ENCODE measurements at places on chromosomes 12 and 14. TPM values are rescaled to one million over a fixed set of nuclear protein-coding genes. Genes with fewer than 3 reads are reported as not detected.

DNA sequence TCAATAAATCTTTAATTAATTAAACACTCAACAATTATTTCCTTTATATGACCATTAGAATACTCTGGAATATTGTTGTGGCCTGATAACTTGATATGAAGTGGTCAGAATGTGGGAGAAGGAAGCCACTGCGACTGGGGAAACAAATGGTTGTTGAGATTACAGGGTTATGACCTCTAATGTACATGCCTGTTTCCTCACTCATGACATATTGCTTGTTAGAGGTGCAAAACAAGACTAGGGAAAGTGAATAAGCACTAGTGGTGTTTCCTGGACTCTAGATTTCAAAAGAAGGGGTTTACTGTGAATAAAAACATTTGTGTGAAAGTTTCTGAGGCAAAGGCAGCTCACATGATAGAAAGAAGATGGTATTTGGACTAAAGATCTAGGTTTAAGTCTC lies 53.3 kb downstream of the STAB2 start:
- H3K27ac ChIP-seq, result no peak overlapping the region
- no peak for DNase-seq
- no peaks in the 10 kb centered on the region for H3K4me1 ChIP-seq
- H3K36me3 ChIP-seq, result no peaks in the 10 kb centered on the region
- H3K27me3 ChIP-seq, result no peaks in the 10 kb centered on the region

The CFAP73 gene
- 3.2 TPM for total RNA-seq

The RAD9B gene
- 3.8 TPM for total RNA-seq

GRCh38 chr14:79278798-79279644 lies 932.3 kb downstream of the DIO2 start:
- peaks cover 2% of the 10 kb centered on the region for H3K4me1 ChIP-seq
- peak overlapping the region; percentile 46 for H3K4me3 ChIP-seq
- H3K36me3 ChIP-seq, result no peaks in the 10 kb centered on the region
- H3K27me3 ChIP-seq, result no peaks in the 10 kb centered on the region

The RFX4 gene
- not detected for total RNA-seq

DNA sequence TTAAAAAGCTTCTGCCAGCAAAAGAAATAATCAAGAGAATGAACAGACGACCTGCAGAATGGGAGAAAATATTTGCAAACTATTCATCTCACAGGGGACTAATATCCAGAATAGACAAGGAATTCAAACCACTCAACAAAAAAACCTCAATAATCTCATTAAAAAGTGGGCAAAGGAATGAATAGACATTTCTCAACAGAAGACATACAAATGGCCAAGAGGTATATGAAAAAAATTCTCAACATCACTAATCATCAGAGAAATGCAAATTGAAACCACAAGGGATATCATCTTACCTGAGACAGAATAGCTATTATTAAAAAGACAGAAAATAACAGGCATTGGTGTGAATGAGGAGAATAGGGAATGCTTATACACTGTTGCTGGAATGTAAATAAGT lies 270.0 kb downstream of the DACT1 start:
- no peak overlapping the region for H3K4me3 ChIP-seq
- no peak for DNase-seq
- no peaks in the 10 kb centered on the region for H3K4me1 ChIP-seq
- no peaks in the 10 kb centered on the region for H3K36me3 ChIP-seq
- H3K27me3 ChIP-seq, result no peaks in the 10 kb centered on the region

DNA sequence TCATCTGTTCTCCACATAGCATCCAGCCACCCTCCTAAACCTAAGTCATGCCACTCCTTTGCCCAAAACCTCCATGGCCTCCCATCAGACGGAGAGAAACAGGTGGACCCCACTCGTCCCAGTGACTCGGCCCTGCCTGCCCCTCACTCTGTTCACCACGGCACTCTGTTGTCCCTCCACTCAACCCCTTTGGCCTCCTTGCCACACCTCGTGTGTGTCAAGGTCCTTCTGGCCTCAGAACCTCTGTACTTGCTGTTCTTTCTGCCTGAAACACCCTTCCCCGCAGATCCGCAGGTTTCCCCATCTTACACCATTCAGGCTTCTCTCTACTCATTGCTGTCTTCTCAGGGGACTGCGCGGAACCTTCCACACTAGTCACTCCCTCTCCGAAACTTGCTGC lies 24.5 kb upstream of the ACTN1 start:
- DNase-seq, result no peak
- no peaks in the 10 kb centered on the region for H3K36me3 ChIP-seq
- no peaks in the 10 kb centered on the region for H3K4me1 ChIP-seq
- H3K4me3 ChIP-seq, result no peak overlapping the region
- H3K27ac ChIP-seq, result no peak overlapping the region

DNA sequence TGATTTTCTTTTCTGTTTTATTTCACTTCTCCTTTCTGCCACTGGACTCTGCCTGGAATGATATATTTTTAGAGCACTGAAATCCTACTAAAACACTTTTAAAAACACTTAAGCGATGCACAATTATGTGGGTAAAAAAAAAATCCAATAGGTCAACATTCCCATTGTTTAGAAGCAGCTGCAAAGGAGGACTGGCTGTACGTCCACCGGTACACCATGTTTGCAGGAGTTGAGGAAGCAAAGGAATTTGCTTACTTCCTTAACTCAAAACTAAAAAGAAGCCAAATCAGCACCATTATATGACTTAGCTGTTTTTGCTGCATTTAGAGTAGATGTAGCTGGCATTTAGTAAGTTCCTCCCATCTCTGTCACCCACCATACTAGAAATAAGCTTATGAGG lies 186.8 kb upstream of the TMTC1 start:
- no peak overlapping the region for H3K27ac ChIP-seq
- no peaks in the 10 kb centered on the region for H3K4me1 ChIP-seq
- no peaks in the 10 kb centered on the region for H3K36me3 ChIP-seq
- no peaks in the 10 kb centered on the region for H3K27me3 ChIP-seq
- no peak for DNase-seq

The LYZ gene
- 11.6 TPM for total RNA-seq

DNA sequence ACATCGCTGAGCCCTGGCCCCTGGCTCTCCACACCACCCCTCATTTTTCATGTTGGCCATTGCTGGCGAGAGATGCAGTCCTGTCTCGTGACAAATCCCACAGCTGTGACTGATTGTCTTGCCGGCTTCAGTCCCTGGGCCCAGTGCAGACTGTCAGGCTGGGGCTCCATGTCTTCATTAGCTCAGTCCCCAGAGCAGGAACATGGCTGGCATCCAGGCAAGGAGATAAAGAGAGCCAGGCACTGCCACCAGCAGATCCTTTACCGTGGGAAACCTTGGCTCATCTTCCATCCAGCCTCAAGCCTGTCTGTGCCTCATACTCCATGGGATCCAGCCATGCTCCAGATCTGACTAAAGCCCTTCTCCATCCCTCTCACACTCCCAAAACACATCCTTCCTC lies 284.7 kb upstream of the FKBP4 start:
- DNase-seq, result no peak
- no peaks in the 10 kb centered on the region for H3K4me1 ChIP-seq
- H3K27ac ChIP-seq, result no peak overlapping the region
- H3K27me3 ChIP-seq, result no peaks in the 10 kb centered on the region
- H3K36me3 ChIP-seq, result no peaks in the 10 kb centered on the region

The PLA2G1B gene
- total RNA-seq, result 2.9 TPM

GRCh38 chr12:100164153-100164704 lies 21.6 kb upstream of the BLTP3B start:
- H3K4me1 ChIP-seq, result peaks cover 2% of the 10 kb centered on the region
- no peaks in the 10 kb centered on the region for H3K36me3 ChIP-seq
- no peak overlapping the region for H3K27ac ChIP-seq
- no peak for DNase-seq

- no peak overlapping the region for H3K4me3 ChIP-seq
- H3K4me1 ChIP-seq, result no peaks in the 10 kb centered on the region
- H3K36me3 ChIP-seq, result no peaks in the 10 kb centered on the region
Measured at GRCh38 chr14:99320621-99321235, 48.7 kb upstream of the BCL11B start.
